DMS153 (cell line): ENCODE measurements at places on chromosomes 1 and 21.

GRCh38 chr1:227541796-227542152 is 21.6 kb upstream of the ZNF678 start:
- no peak for DNase-seq

DNA sequence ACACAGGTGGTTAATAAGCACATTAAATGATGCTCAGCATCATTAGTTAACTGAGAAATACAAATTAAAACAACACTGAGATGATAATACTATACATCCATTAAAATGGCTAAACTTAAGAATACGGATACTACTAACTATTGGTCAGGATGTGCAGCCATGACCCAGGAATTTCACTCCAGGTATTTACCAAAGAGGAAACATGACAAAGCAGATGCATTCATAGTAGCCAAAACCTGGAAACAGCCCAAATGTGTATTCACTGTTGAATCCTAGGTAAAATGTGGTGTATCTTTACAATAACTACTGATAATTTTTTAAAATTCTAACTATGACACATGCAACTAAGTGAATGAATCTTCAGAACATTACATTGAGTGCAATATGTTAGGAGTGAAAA is 73.0 kb downstream of the PTPRC start:
- no peak for DNase-seq

DNA sequence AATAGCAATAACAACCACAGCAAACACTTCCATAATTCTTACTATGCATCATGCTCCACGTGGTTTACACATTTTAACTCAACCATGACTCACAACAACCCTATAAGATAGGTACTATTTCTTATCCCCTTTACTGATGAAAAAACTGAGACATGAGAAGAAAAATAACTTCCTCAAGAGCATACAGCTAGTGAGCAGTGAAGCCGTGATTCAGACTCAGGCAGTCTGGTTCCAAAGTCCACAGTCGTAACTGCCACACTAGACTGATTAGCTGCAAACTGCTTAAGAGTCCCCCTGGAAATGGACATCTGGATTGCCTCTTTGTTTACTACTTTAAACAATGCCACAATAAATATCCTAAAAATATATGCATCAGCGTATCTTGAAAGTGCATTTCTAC is 55.7 kb downstream of the PLD5 start:
- no peak for DNase-seq

GRCh38 chr21:19547951-19548840 is 1144.6 kb upstream of the TMPRSS15 start:
- no peak for DNase-seq

GRCh38 chr1:89604414-89604735 is 28.5 kb upstream of the LRRC8C start:
- no peak for DNase-seq

GRCh38 chr21:37909936-37910335 is 6.3 kb downstream of the KCNJ6 start:
- DNase-seq, result no peak
